ENCODE measurements at places on chromosomes 1 and 21.

GRCh38 chr1:182672487-182672836, 11.9 kb downstream of the RGS8 start:
- DNase-seq = no peak

DNA sequence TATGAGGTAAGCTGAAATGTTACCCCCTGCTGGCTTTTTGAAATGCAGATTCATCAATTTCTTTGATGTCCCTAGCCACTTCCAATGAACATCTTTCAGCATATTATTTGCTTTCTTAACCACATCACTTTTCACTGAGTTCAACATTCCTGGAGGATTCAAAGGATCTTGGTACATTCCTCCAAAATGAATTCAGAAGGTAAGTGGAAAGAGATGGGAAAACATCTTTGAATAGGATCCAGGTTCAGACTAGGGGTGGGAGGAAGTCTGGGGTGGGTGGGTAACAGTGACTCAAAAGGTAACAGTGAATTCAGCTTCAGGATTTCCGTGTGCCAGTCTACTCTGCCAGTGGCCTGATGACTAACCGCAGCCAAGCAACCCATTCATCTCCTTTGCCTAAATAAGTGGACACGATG, 180.7 kb downstream of the ZC3H11B start:
- no peak for DNase-seq

GRCh38 chr1:87167848-87168525, 160.7 kb upstream of the LMO4 start:
- DNase-seq = no peak

DNA sequence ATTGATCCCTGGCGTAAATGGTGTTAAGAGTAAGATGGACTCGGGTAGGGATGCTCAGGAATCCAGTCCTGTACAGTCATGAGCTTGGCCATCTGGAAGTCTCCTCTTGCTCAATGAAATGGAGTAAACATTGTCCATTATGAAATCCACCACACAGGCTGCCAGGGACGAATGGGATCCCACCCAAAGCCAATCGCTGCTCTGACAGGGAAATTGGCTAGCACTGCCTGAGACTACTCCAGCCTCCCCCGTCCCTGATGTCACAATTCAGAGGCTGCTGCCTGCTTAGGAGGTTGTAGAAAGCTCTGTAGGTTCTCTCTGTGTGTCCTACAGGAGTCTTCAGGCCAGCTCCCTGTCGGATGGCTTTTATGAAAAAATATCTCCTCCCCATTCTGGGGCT, at the start of gene HSD11B1:
HSD11B1 (plus strand) TSS at position 263 of the 400 bp plus-strand sequence; CDS start at position 360, 97 bp downstream.
- DNase-seq = no peak

GRCh38 chr21:44583089-44583799, 2.8 kb upstream of the KRTAP10-5 start:
- DNase-seq = no peak

- no peak for DNase-seq
Observed at GRCh38 chr1:33039840-33040239, 3.2 kb upstream of the AK2 start.

- DNase-seq = no peak
Observed at GRCh38 chr1:119086830-119087229, 53.6 kb downstream of the WARS2 start.

GRCh38 chr1:103911450-103911849, 161.8 kb downstream of the AMY1C start:
- no peak for DNase-seq

GRCh38 chr1:6037338-6037762, 8.3 kb upstream of the KCNAB2 start:
- DNase-seq = no peak

- DNase-seq = no peak
Observed at GRCh38 chr1:115952547-115952946, 23.8 kb upstream of the SLC22A15 start.

DNA sequence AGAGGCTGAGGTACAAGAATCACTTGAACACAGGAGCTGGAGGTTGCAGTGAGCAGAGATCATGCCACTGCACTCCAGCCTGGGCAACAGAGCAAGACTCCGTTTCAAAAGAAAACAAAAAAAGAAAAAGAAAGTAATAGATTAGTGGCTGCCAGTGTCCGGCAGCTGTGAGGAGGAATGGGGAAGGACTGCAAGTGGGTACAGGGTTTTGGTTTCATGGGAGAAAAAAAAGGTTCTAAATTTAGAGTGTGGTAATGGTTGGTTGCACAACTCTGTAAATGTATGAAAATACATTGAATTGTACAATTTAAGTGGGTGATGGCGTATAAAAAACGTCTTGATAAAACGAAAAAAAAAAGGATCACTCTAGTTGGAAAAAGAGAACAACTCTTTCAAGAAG, 6.7 kb downstream of the TAF1A start:
- no peak for DNase-seq

DNA sequence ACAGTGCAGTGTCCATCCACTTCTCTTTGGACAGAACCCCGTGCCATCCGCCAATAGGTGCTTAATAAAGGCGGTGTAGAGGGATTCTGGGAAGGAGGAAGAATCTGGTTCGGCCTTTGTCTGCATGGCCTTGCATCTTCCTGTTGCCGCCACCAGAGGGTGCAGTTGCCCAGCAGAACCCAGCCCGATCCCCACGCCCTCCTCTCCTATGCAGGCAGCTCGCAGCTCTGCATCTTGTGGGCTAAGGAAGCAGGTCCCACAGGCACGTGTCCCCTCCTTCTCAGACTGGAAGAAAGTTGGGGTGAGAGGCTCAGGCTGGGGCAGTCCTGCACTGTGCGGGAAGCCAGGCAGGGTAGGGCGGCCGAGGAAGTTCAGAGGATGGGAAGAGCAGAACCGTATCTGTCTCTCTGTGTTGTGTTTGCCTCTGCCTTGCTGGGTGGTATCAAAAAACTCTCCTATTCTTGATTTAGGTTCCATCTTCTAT, 20.8 kb downstream of the NAV1 start:
- peak; percentile 50 for DNase-seq

DNA sequence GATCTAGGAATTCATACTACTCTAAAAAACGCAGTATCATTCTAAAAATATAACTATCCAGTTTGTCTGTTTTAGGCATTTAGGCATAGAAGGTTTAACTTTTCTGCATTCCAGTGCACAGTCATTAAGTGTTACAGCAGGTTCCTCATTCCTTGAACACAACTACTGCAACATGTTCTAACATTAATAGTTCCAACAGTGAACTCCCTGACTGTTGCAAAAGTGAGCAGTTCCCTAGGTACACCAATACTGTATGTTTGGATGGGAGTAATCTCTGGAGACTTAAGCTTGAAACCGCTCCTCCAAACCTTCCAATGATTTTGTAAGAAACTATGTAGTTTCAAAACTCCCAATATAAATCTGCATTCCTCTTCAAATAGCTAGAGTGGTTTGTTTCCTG, 46.2 kb downstream of the UCHL5 start:
- DNase-seq = no peak

DNA sequence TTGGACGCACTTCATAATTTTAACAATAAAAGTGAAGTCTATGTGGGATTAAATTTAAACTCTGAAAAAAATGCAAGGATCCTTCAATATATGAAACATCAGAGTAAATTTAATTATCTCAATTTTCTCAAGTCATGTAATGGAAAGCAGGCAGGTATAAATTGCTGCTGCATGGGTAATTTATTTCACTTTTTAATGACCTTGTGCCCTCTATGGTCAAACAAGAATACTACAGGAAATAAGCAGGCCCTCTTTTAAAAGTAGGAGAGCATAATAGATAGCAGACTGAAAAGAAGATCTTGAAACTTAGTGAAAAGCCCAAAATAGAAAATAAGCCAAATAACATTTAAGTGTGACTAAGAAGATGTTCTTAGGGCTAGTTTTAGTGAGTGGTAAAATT, 22.9 kb downstream of the BCAS2 start:
- no peak for DNase-seq

DNA sequence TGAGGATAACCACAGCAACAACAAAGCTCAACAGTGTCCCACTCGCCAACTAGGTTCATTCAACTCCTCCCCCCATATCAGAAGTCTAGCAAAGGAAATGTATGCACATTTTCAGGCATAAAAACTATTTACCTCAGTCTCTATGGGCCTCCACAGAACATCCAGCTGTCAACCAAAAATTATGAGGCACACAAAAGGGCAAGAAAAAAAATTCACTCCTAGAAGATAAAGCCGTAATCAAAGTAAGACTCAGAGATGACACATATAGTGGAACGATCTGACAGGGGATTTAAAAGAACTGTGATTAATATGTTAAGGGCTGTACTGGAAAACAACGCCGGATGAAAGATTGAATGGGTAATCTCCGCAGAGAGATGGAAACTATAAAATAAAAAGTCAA, 158.7 kb downstream of the NTPCR start:
- DNase-seq = no peak

- DNase-seq = no peak
Observed at GRCh38 chr1:21673277-21673780, 4.2 kb upstream of the RAP1GAP start.

DNA sequence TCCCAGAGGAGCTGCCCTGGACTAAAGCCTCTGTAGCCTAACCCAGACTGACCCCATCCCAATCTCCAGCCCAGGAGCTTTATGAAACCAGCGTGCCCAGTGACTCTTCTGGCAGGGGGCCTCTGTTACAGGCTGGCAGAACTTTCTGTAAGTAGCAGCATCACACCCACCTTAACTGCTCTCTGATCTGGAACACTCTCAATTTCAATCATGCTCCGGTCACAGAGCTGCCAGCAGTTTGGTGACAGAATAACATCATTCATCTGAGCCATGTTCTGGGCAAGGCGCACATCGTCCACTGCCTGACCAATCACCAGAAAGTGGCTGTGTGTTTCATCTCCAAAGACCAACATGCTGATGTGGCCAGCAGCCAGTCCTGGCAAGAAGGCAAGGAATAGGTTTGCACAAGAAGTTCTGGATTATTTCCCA, 14.7 kb downstream of the ADCY10 start:
- no peak for DNase-seq

- no peak for DNase-seq
Observed at GRCh38 chr1:193562121-193562520, 375.7 kb upstream of the B3GALT2 start.

GRCh38 chr1:44926311-44926781, 60.0 kb downstream of the EIF2B3 start:
- DNase-seq = no peak

DNA sequence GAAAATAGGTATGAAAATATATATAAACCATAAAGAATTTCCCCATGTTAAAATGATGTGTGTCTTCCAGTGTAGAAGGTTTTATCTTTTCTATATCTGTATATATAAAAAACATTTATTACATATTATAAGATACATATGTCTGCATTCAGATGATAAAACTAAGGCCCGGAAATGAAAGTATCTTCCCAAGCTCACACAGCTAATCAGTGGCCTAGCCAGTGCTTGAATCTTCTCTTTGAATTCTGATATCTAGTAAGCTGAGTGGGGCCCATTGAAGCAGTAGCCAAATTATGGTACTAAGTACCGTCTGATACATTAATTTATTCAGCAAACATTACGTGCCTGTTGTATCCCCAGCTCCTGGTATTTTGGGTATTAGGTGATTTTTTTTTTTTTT, 28.6 kb downstream of the UCK2 start:
- no peak for DNase-seq

GRCh38 chr1:169368406-169368769, 393 bp downstream of the BLZF1 start:
- DNase-seq = peak; percentile 21

DNA sequence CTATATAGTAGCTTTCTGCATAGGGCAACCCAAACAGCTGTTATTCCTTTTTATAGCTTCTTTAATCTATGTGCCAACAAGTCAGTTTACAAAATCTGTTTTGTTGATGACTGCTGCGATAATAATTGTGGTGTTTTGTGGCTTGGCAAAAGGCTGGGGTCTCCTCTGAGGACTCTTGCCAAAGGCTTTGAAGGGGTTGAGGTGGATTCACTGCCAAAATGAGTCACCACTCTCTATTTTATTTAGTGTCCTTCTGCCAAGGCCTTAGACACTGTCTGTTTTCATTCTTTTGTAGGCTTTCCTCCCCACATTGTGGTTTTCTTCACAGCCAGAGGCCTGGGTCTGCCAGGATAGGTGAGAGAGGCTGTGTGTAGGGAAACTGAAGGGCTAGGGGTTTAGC, 161.8 kb downstream of the NFIA start:
- no peak for DNase-seq

GRCh38 chr1:214248311-214249085, 32.5 kb upstream of the SMYD2 start:
- no peak for DNase-seq

DNA sequence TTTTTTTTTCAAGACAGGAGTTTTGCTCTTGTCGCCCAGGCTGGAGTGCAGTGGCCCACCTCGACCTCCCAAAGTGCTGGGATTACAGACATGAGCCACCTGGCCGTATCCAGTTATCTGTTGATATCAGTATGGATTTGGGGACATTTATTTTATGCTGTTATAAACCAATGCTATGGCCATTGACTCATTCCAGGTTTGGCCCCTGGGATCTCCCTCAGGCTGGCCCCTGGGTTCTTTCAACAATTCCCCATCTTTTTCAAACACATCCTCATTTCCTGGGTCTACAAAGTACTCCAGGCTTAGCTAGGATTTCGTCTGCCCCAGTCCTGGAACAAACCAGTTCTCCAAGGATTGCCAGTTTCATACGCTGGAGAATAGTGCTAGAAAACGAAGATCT, 44.1 kb downstream of the WDR4 start:
- DNase-seq = no peak

DNA sequence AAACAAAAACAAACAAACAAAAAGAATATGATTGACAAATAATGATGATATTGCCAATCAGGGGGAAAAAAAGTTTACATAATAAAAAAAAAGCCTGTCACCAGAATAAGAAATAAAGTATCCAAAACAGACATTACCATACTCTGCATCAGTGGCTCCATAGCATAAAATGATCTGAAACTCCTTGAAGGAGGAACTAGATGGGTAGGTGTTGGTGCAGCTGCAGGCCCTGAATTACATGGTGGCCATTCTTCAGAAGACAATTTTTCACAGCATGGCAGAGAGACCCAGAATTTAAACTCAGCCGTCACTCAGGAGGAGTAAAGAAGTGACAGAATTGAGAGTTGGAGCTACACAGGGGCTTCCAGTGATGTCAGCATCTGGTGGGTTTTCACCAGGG, 60.2 kb downstream of the GLUL start:
- no peak for DNase-seq

All from stimulated activated naive CD4-positive, alpha-beta T cell treated with Interleukin-2 at 50 U/mL for 16 hours (primary cell).